ENCODE measurements at places on chromosomes 1 and 21. TPM values are rescaled to one million over a fixed set of nuclear protein-coding genes. Genes with fewer than 3 reads are reported as not detected.

SIM2 gene
- not detected for total RNA-seq

LRRC38 gene
- not detected for total RNA-seq

DNA sequence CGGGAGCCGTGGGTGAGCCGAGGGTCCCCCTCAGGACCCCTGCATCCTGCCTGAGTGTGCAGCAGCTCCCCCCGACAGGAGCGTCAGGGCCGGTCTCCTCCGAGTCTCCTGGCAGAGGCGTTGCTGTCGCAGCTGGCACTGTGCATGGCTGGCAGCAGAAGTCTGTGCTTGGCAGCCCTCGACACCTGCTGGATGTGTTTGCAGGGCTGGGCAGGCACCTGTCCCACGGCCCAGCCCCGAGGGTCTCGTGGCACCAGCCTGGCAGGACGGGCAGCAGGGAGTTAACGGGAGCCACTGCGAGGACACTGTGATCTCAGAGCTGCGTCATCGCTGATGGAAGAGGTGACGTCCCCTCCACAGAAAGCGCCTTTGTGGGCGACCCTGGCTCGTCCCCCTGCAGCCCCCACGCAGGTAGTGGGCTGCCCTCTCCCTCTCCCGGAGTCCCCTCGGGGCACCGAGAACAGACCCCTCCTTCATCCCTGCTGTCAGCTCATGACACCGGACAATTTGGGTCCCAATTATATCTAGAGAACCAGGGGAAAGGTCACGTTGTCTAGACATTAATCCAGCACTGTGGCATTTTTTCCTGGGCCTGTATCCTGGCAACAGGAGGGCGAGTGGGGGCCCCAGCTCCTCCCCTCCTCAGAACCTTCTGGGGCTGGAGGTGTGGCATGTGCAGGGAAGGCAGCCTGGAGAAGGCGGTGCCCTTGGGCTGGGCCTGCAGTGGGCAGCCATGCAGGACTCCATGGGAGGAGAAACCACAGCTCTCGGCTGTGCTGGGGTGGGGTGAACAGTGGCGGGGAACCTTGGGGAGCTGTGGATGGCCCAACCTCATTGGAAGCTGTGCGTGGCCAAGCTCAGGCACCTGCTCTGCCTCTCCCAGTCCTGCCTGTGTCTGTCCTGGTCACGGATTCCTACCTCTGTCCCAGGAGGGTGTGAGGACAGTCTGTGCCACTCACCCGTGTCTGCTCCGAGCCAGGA is 15.4 kb downstream of the COL18A1 start:
- peak; percentile 69 for DNase-seq
- H3K4me3 ChIP-seq, result no peak overlapping the region
- no peaks in the 10 kb centered on the region for H3K4me1 ChIP-seq
- no peak overlapping the region for H3K27ac ChIP-seq
- H3K27me3 ChIP-seq, result no peaks in the 10 kb centered on the region
- no peaks in the 10 kb centered on the region for H3K36me3 ChIP-seq

- no peaks in the 10 kb centered on the region for H3K36me3 ChIP-seq
- no peak overlapping the region for H3K27ac ChIP-seq
- H3K27me3 ChIP-seq, result no peaks in the 10 kb centered on the region
Measured at GRCh38 chr1:22108339-22109105, 34.4 kb downstream of the WNT4 start.

DNA sequence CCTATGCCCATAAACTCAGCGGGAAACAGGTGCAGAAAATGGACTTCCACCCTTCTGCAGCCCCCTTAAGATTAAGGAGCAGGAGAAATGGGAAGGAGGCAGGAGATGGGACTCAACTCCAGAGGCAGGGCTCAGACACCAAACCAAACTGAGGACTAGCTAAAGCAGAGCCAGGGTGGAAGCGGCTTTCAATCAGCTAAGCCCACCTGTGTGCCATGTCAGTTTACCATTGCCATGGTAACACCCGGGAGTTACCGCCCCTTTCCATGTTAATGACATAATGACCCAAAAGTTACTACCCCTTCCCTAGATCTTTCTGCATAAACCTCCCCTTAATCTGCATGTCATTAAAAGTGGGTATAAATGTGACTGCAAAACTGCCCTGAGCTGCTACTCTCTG is 653.5 kb downstream of the PTPRU start:
- no peaks in the 10 kb centered on the region for H3K4me1 ChIP-seq
- H3K4me3 ChIP-seq, result no peak overlapping the region
- no peak overlapping the region for H3K27ac ChIP-seq
- H3K27me3 ChIP-seq, result no peaks in the 10 kb centered on the region
- no peak for DNase-seq
